ENCODE measurements at places on chromosomes 7 and 10.

DNA sequence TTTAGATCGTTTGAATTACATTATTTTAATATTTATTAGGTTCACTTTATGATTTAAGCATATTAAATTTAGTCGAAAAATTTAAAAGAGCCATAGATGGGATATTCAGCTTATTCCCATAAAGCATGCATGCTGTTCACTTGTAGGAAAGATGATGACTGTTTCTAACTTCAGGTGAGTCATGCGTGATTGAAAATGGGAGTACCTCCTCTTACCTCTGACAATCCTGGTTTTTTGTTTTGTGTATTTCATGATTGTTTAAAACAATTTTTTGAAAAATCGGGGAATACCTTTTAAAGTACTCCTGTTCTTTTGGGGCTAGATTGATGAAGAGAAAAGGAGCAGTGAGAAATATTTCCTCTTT, 1.4 kb downstream of the TNKS2 start:
- no peak for DNase-seq

DNA sequence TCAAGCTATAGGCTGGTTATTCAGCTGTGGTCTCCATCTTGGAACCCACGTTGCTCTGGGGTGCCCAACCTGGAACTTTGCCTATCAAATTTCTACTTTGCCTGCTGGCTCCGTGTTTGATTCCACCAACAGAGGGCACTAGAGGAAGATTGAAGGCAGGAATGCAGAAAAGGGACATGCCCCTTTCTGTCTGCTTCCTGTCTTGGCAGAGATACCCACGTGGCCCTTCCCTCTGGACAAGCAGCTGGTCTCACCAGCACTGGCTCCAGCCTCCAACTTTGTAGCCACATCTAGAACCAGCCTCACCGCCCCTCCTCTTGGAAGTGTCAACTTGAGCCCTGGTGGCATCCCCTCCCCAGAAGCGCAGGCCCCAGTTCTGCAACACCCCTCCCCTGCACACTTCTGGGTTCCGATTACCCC, 52.1 kb upstream of the ZNF438 start:
- DNase-seq: peak; percentile 59

- DNase-seq: no peak
Measured at GRCh38 chr10:17993361-17993760, 41.6 kb downstream of the SLC39A12 start.

DNA sequence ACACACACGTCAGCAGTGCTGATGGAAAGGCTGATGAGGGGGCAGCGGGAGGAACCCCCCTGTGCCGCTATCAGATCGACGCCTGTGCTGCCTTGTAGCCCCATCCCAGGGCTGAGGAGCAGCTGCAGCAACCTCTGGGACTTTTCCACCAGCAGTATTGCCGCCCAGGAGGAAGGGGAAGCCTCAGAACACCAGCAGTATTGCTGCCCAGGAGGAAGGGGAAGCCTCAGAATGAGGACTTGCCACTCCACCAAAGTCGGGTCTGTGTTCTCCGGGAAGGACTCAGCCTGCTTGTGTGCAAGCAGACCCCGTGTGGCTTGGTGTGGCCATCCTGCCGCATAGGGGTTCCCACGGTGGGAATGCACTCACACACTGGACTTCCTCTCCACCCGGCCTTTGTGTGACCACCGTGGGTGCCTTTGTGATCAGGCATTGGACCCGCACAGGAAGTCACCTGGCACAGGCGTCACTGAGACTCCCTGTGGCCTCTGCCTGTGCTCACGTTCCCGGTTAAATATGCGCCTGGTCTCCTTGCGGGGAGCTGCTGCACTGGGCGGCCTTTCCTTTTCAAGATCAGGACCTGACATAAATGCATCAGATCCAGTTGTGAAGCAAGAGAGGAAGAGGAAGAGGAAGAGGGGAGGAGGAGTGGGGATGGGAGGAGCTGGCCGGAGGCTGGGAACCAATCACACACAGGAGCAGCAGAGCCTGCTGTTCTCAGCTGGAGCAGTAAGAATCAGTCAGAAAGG, 248.5 kb downstream of the DNAJB6 start:
- DNase-seq: no peak

DNA sequence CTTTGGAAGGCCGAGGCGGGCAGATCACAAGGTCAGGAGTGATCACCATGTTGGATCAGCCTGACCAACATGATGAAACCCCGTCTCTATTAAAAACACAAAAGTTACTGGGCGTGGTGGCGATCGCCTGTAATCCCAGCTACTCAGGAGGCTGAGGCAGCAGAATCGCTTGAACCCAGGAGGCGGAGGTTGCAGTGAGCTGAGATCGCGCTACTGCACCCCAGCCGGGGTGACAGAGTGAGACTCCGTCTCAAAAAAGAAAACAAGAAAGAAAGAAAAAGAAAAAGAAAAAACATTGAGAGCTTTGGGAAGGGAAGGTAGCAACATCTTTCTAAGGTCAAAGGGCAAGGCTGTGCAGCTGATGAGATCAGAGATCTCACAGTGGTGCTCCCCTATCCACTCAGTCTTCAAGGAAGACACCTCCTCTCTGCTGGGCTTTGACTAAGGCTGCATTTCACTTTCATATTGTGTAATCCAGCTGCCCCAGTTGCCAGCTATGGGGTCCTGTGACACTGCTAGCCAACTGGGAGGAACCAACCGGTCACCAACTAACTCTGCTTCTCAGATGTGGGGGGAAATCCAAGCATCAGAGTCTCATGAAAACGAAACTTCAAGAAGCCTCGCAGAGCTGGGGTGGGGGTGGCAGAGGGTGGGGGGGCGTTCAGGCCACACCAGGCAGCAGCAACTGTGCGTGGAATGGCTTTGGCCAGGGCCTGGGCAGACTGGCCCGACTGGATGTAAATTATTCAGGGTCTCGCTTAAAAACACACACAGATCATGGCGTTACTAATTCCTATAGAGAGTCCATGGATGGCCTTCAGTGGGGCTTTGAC, 1.5 kb downstream of the IL15RA start:
- no peak for DNase-seq

Measured in cardiac muscle cell (in vitro differentiated cells and primary cell).